BE2C (cell line): ENCODE measurements at places on chromosomes 6 and 20.

GRCh38 chr20:62475772-62476055 is at the start of gene GATA5:
TSS of gene GATA5 (minus strand) at chr20:62475995. CDS start at chr20:62475521, 474 bp downstream.
- no peak for DNase-seq

GRCh38 chr6:140346428-140346827 is 972.0 kb upstream of the CITED2 start:
- no peak for DNase-seq

DNA sequence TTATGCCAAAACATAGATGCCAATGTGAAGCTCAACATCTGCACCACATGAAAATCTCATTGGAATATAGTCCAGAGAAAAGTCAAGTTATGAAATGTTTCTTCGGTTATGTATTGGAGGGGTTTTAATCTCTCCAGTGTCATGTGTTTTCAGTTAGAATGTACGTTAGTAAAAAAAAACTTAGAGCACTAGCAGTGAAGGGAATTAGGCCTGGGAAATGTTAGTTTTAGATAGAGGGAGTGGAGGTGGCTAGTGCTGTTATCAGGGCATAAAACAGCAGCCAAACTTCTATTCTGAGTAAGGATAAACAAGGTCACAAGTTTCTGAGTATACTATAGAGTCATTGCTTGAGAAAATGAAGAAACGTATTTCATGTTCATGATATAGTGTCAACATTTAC is 42.9 kb downstream of the HDGFL1 start:
- DNase-seq: no peak

DNA sequence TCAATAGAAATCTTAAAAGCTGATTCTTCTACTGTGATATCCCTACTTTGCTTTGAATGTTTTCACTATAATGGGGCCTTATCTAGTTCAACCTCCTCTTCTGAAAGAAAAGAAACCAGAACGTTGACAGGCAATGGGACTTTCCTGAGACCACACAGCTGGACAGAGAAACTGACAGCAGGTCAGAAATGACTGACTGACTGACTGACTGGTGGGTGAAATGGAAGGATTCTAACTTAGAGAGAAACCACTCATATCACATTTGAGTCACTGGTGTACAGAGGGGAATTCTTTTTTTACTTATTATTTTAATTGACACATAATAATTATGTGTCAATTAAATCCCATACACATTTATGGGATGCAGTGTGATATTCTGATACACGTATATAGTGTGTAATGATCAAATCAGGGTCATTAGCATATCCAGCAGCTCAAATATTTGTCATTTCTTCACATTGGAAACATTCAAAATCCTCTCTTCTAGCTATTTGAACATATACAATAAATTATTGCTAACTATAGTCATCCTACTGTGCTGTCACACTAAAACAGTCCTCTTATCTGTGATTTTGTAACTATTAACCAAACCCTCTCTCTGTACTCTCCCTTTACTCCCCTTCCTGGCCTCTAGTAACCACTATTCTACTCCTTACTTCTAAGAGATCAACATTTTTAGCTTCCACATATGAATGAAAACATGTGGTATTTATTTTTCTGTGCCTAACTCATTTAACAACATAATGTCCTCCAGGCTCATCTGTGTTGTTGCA is 64.8 kb upstream of the NRSN1 start:
- no peak for DNase-seq

DNA sequence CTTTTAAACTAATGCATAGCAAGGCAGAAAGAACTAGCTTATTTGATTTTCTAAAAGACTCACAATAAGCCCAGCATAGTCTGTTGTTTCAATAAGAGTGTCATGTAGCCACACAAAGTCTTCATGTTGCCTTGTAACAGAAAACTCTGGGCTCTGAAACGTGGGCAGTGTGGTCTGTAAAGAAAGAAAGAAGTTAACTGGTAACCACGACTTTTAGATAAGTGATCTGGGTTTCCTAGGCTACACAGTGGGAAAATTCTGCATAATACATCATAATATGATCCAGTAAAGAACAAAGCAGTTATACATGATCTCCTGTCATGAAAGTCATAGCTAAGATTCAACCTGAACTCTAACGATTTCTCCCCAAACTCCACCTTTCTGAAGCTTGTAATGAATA is 13.3 kb downstream of the SNX5 start:
- DNase-seq: no peak
